HT1080 (cell line): ENCODE measurements at places on chromosomes 16 and 17. TPM values are rescaled to one million over a fixed set of nuclear protein-coding genes. Genes with fewer than 3 reads are reported as not detected.

Gene SF3B3
- 152 and 267 TPM in 2 replicates for total RNA-seq

DNA sequence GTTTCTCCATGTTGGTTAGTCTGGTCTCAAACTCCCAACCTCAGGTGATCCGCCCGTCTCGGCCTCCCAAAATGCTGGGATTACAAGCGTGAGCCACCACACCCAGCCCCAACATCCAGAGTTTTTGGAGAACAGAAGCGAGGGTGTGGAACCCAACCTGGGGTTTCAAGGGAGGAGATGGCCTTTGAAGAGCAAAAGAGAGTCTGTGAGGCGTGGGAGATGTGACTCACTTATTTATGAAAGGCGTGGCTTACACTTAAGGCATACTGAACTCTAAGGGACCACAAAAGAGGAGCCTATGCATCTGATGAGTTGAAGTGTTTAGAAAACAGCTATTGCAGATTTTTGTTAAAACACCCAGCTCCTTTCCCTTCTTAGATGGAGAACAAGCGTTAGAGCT is 18.9 kb downstream of the ARSG start:
- DNase-seq: no peak

Gene UBALD2
- 42.5 and 65.9 TPM in 2 replicates for total RNA-seq

- DNase-seq: no peak
These were observed 101.5 kb upstream of the SMIM36 start for GRCh38 chr17:55612691-55613141.

Gene MYO1C
- total RNA-seq: 50.6 and 61.0 TPM in 2 replicates

DNA sequence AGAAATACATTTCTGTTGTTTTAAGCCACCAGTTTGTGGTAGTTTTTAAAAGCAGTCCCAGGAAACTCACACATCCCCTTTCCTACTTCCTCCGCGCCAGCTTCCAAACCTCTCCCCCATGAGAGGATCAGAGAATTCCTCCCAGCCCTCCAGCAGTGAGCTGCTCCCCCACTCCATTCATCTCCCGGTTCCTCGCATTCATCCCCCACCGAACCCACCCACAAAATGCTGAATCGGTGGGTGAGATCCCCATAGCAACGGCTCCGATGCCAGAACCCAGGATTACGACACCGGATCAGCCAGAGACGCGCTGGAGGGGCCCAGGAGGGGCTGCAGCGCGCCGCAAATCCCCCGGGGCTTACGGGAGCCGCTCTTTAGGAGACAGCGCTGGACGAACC is 251.4 kb upstream of the RPL38 start:
- DNase-seq: no peak

Gene NSF
- total RNA-seq: 38.2 and 39.7 TPM in 2 replicates

DNA sequence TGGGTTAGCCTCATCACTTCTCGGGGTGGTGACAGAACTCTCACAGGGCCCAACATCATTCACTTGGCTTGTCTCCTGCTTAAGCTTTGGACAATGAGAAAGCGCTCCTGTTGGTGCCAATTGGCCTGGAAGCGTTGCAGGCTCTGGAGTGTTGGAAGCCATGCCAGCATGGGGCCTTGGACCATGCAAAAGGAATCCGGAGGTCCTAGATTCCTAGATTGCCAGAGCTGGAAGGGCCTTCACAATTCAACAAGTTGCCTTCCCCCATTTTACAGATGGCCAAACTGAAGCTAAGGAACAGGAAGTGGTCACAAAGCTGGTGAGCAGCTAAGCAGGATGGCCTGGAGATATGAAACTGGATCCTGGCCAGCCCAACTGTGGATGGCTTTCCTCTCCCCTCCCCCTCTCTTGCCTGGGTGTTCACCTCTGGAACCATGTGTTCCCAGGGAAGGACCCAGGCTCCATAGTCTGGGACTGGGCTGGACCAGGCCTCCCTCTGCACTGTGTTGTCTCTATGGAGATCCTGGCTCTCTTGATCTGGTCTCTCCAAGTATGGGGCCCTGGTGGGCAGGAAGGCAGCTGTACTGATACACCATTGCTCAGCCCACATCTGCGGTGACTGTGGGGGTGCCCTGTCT is 6.0 kb upstream of the IGFBP4 start:
- peak; percentile 56 for DNase-seq

DNA sequence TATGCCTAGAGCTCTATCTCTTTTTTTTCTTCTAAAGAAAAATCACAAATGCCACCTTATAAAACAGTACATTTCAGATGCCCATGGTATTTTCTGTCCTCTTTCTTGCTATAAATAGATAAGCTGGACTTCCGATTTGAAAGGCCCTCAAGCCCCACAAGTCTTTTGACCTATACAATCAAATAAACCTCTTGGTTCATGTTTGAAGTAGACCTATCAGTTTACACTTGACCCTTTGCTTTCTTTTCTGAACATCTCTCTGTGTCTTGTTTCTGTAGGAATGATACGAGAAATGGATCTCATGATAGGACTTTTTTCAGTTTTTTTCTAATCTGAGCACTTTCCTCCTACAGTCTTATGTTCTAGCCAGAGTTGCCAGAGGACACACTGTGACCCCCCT is 327.2 kb downstream of the SOX9 start:
- DNase-seq: no peak

Gene CDH8
- not detected in 2 replicates for total RNA-seq

DNA sequence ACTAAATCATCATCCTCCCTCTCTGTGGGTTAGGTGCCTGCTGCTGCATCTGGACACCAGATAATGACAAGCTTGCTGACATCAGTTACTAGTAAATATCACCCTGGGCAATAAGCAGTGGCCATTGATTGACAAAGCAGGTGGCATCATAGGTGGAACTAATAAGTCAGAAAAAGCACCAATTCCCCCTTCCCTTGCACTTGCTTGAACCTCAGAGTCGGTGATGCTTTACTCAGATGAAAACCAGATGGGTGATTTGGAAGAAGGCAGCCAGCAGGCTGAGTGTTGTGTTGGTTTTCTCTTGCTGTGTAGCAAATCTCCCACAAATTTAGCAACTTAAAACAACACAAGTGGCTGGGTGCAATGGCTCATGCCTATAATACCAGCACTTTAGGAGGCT is 146.9 kb upstream of the NOL11 start:
- no peak for DNase-seq

Gene ATP1B2
- total RNA-seq: not detected in 2 replicates

DNA sequence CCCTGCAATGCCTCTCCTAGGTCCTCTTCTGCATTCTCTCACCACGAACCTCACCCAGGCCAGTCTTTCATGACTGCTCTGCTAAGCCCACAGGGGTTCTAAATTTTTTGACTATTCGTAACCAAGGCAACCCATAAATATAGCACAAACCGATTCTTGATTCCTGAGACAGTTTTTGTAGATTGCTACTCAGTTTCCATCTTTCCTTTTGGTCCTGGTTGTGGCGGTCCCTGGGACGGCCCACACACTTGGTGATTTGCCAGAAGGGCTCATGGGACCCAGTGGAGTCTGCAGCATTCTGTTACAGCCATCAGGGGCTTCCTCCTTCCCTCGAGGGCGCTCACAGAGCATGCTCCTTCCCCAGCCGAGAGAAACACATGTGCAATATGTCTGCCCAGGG is 23.4 kb upstream of the MGAT5B start:
- DNase-seq: no peak

Gene DNAI2
- not detected in 2 replicates for total RNA-seq

Gene VTN
- total RNA-seq: not detected in 2 replicates

GRCh38 chr17:80414508-80414802 is 512 bp upstream of the ENDOV start:
- DNase-seq: no peak

DNA sequence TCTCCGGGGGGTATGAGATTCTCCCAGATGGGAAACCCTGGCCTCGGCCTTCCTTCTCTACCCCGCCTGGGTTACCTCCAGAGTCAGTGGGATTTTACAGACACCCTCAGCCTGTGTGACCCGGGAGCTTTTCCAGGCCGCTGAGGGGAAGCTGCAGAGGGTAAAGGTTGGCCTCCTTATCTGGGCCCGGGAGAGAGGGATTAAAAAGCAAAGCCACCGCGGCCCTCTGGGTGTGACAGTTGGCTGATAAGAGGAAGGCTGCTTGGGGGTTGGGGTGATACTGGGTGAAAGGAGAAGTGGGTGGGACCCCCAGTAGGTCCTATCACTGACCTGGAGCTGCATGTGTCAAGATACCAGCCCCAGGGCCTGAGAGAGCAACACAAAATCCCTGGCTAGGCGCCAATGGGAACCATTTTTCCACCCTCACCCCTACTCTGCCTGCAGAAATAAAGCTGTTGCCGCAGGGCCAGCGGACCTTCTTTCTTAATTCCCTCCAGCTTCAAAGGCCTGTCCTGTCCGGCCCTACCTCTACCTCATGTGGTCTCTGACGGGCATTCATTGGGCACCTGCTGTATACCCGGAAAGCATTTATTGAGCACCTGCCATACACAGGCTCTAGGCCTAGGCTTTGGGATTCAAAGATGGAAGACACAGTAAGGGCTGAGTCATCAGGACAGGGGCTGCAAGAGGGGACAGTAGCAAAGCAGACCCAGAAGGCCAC is 77.6 kb upstream of the GSE1 start:
- no peak for DNase-seq

GRCh38 chr17:76738468-76738850 is 540 bp downstream of the MFSD11 start:
- no peak for DNase-seq

Gene SLC38A8
- not detected in 2 replicates for total RNA-seq

GRCh38 chr17:29577385-29578211 is 9.1 kb downstream of the TP53I13 start:
- no peak for DNase-seq

- no peak for DNase-seq
These were observed 7.2 kb downstream of the CDH5 start for GRCh38 chr16:66373667-66374066.

Gene SLC13A2
- total RNA-seq: not detected in 2 replicates

DNA sequence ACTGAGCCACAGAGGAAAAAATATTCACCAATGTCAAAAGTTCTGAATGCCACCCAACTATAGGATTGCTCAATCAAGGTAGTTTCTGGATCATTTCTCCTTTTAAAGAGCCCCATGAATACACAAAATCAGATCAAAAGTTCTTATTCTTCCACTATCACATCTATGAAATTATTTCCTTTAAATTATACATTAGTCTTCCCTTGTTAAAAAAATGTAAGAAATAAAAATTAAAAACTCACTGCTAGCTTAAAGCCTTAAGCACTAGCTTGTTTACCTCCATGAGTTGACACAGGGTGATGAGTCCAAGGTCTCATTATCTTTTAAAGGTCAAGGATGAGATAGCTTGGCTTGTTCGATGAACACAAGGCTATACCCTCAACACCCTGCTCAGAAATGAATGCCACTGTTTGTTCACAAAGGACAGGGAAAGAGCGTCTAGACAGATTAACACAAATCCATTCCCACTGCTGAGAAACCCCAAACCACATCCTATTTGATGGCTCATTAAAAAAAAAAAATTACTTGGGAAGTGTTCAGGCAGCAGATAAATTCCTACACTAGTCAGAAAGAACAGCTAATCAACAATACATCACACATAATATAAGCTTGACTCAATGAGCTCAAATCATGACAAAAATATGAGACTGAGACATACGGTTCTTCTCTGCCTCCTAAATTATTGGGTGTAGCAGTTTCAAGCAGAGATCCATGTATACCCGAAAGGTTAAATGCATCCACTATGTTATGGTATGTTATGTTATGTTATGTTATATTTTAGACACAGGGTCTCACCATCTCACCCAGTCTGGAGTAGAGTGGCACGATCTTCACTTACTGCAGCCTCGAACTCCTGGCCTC is 118.9 kb downstream of the PARN start:
- peak; percentile 98 for DNase-seq

Gene TAF1C
- 26.4 and 27.8 TPM in 2 replicates for total RNA-seq

Gene GRB2
- total RNA-seq: 106 and 134 TPM in 2 replicates

DNA sequence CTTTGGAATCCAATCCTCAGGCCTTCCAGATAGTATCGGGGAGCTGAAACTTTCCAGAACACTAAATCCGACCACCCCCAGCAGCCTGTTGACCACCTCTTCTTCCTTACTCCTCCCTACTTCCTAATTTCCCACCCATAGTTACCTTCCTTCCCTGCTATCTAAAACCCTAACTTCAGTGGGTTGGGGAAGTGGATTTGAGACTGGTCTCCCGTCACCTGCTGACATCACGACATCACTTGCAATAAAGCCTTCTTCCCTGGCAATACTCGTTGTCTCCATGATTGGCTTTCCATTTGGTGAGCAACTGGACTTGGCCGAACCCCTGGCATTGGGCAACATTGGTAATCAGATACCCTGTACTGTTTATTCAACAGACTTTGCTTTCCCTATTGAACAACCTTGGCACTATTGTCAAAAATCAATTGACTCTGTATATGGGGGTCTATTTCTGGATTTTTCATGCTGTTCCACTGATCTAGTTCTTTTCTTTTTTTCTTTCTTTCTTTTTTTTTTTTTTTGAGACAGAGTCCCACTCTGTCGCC is 11.8 kb upstream of the FOXK2 start:
- no peak for DNase-seq

GRCh38 chr16:78796221-78796866 is 696.9 kb downstream of the WWOX start:
- peak; percentile 62 for DNase-seq

Gene ALOX15
- total RNA-seq: not detected in 2 replicates

- no peak for DNase-seq
These were observed 669 bp downstream of the RNF167 start for GRCh38 chr17:4940555-4941318.

DNA sequence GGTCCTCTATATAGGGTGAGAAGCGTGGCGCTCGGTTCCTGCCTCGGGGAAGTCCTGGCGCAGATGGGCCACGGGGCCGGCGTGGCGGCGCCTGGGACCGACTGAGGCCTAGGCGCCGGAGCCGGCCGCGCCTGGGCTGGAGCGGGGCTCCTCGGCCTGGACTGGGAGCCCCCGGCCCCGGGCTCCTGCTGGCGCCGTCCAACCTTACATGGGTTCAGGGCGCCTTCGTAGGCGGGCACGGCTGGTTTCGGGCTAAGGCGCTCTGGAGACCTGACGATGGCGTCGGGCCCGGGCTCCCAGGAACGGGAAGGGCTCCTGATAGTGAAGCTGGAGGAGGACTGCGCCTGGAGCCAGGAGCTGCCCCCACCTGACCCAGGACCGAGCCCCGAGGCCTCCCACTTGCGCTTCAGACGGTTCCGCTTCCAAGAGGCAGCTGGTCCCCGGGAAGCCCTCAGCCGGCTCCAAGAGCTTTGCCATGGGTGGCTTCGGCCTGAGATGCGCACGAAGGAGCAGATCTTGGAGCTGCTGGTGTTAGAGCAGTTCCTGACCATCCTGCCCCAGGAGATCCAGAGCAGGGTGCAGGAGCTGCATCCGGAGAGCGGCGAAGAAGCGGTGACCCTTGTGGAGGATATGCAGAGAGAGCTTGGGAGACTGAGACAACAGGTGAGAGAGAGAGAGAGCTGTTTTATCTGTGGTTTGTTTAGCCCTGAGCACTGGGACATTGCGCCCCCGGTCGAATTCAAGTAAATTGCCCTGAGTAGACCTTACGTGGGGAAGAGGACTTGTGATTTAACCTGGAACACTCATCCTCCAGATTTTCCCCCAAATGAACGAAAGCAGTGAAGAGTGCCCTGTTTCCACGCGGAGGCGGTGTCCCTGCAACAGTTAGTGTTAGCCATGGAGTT is 504 bp downstream of the ZNF263 start:
- DNase-seq: no peak
